GOT3 (cell line): ENCODE measurements at places on chromosomes 6 and 20.

DNA sequence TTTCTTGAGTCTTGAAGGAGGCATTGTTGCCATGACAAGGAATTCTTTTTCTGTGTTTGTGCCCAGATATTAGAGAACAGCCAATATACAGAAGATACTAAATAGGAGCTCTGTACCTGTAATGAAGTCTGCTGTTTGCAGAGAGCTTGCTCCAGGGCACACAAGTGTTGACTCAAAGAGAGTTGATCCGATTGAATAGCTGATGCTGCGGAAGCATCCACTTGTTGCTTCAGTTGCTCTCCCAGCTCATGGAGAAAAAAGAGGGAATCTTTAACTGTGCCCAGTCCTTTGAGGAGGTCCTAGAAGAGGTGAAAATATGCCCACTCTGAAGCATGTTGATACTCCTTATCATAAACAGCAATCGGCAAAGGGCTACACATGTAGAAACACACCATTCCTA, 411.4 kb downstream of the ESR1 start:
- no peak for DNase-seq

DNA sequence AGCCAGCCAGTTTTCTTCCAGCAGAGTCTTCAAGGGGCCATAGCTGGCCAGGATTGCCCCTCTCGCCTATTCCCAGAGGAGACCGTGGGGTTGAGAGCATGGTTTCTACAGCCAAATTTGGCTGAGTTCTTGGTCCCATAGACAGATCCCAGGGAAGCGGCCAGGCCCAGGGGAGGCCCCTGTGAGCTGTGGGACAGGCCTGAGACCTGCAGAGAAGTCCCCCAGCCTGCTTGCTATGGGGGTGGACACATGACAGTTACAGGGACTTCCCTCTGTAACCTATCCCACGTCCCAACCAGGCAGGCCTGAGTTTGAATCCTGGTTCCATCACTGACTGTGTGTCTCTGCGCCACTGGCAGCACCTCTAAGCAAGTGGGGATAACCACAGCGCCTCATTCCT, 2.6 kb downstream of the TCF15 start:
- no peak for DNase-seq

GRCh38 chr20:46832555-46832954, 62.1 kb upstream of the EYA2 start:
- DNase-seq, result no peak

- DNase-seq, result no peak
These were observed 66.6 kb downstream of the EZR start for GRCh38 chr6:158752613-158753012.

DNA sequence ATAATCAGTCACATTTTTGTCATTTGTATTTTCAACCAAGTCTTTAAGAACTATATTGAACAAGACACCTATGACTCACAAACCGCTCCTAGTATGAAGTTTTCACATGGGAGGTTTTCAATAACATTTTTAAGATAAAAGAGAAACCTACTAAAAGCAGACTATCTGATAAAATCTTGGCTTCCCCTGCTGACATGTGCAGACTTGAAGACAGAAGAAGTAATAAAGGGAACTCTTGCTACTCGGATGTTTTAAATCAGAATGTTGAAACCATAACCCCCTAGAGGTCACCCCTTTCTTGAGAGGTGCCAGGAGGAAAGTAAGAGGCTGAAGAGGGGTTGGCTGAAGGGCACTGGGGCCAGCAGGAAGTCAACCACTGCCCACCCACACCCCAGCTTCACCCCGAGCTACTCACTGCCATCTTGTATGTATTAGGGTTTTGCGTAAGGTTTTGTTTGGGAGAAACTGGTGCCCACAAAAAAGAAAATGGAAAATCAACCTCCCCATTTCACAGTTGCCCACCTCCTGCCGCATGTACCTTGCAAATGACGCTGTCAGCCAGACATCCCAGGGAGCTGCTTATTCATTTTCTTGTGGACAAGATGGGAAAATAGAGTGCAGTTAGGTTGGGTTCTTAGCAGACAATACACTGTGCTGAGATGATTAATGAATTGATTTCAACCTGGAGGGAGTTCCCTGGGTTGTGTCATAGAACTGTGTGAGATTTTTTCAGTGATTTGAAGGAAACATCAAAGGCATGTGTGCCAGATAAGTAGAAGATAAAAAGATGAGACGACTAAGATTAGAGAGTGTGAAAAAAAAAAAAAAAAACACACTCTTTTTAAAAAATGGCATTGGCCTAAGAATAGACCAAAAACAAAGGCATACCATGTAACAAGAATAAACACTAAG, 83.2 kb upstream of the TAB2 start:
- no peak for DNase-seq

GRCh38 chr6:31058128-31058894, 48.0 kb downstream of the MUC22 start:
- no peak for DNase-seq

DNA sequence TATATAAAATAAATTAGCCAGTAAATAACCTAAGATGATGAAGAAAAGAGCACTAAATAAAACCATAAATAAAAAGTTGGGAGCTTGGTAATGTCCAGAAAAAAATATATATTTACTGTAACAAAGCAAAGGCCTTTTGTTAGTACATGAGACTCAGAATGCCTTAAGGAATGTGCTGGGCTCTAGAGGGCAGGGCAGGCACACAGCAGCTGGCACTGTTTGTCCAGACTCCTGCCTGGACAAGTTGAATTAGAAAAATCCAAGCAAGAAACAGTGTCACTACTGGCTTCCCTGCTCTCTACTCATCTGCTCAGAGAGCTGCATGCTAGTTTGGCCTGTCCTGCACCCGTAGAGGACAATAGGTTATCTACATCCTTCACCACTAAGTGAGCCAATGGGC, 8.8 kb downstream of the DEFB129 start:
- no peak for DNase-seq

DNA sequence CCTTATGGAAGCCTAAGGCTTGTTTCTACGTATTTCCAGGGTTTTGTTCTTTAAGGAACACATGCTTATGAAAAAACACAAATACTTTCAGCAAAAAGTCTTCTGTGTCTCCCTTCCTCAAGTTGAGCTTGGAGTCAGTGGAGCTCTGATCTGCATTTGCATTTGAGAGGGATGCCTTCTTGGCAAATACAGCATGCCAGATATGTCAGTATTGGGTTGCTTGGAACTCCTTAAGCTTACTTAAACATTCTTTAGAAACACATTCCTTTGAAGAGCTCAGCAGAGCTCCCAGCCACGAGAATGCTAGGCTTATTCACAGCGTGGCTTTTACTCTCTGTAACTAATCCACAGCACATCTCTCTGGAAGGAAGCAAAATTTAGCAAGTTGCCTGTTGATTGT, 68.3 kb downstream of the ANKRD6 start:
- no peak for DNase-seq

DNA sequence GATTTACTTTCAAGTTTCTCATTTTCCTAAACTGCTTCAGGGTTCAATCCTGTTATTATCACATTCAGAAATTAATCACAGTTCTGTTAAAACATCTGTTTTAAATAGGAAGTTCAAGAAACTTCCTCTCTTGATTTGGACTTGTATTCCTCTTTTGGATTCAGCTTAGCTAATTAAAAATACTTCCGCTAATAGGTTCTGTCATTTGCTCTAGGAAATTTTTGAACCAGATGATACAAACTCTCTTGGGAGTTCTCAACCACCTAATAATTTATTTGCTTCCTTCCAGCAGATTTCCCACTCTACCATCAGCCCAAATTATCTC, 15.9 kb upstream of the TMEM30A start:
- no peak for DNase-seq

GRCh38 chr6:41801380-41801779, 13.9 kb downstream of the TOMM6 start:
- no peak for DNase-seq

DNA sequence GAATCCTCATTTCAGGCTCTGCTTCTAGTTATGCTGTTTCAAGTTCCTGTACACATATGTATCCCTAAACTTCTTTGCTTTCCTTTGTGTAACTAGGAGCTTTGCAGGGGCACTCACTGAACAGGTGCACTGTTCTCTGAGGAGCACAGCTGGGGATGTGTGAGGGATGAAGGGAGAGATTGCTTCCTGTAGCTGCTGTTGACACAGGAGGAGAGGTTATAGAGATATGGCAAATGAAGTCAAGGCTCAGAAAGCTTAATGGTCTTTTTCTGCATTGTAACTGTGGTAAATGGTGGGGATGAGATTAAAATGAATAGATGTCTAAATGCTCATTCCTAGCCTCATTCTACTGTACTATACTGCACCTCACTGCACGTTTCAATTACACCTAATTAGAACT, 454.3 kb downstream of the BTBD3 start:
- no peak for DNase-seq

DNA sequence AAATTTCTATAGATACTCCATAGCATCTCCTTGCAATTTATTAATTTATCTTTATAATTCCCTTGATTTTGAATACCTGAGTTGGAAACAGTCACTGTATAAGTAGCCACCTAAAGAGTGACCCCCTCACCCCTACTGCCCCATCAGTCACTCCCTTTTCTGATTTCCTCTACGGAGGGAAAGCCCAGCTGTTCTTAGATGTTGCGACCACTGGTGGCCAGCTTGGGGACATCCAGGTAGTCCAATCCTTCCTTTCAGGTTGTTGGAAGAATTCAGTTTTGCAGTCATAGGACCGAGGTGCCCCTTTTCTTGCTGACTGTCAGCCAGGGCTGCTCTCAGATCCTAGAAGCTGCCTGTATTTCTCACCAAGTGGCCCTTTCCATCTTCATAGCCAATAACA, 87.8 kb downstream of the BMP6 start:
- DNase-seq, result no peak

DNA sequence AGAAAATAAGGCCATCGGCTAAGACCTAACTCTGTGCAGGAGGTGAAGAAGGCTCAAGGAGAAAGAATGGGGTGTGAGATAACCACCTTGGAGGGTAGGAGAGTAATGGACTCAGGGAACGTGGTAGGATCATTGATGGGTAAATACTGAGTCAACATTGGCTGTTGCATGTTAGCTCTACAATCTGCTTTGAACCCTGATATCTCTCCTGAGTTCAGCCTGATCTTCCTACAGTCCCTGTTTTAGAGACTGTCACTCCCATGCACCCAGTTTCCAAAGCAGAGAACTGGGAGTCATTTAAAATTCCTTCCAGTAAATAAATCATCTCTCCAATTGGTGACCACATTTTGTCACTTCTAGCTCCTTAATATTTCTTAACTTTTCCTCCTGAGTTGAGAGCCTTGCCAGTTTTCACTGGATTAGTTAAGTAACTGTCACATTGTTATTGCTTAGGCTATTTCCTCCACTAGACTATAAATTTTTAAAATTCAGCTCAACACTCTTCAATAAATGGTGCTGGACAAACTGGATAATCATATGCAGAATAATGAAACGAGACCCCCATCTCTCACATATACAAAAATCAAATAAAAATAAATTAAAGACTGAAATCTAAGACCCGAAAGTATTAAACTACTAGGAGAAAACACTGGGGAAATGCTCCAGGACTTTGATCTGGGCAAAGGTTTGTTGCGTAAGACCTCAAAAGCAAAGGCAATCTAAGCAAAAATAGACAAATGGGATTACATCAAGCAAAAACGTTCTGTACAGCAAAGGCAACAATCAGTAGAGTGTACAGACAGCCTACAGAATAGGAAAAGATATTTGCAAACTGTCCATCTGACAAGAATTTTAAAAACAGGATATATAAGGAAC, 138.9 kb upstream of the TMEM170B start:
- no peak for DNase-seq

GRCh38 chr20:58579819-58580473, 64.7 kb upstream of the APCDD1L start:
- no peak for DNase-seq

DNA sequence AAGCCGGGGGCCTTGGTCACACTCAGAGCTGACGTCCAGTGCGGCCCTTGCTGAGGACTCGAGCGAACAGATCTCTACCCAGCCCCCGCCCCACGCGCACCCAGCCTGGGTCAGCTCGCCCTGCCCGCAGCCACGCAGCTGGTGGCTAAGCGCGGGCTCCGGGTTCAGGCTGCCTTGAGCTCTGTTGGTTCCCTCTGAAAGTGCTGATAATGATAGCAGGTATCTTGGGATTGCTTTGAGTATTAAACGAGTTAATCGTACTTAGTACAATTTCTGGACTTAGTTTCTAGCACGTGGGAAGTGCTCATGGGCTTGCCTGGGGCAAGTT, 88.1 kb upstream of the TGM3 start:
- DNase-seq, result no peak

DNA sequence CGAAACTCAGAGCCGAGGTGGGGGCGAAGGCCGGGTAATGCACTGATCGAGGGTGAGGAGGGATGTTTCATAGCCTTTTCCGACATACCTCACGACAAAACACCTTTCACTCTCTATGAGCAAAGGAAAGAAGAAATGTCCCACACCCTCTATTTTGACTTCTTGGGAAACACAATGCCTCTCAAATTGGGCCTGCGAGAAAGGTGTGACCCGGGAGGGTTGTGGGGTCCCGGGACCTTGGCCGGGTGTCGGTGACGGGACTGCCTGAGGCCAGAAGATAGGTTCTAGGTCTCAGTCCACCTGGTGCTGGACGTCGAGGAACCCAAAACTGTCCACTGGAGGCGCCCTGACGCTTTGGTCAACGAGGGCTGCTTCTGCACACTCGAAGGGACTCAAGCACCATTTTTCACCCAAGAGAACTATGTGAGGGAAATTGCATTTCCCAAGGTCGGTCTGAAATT, 41.1 kb upstream of the OSTM1 start:
- no peak for DNase-seq

DNA sequence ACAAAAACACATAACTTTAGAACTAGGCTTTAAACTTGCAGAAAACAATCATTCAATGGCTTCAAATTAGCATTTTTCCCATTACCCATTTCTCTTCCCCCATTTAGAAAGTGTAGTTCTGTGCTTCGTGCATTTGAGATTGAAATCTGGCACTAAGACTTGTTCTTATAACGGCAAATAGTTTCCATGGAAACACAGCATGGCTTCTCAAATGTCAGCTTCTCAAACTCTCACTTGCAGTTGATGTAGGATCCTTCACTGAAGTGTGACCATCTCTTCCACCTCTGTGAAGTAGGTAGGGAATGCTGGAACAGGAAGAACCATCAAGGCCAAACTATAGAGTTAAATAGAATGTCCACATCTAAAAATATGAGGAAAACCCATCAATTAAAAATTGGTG, 52.2 kb downstream of the MANEA start:
- no peak for DNase-seq

DNA sequence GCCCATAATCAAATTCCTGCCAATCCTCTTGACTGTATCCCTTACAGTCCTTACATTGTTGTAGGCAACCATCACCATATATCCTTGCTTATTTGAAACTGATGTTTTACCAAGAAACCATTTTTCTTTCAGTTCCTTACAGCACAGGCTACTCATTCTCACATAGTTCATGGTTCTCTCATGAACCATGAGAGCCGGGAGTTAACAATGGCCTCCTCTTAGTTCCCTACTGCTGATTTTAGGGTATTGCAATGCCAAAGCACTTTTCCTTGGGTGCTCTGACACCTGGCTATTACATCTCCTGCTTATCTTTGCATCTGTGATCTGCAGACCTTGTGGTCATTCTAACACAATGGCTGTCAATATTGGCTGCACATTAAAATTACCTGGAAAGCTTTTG, 133.4 kb downstream of the MYB start:
- DNase-seq, result no peak

- DNase-seq, result no peak
These were observed 122.9 kb downstream of the IRF4 start for GRCh38 chr6:514396-514978.
